ENCODE measurements at places on chromosomes 1 and 21.

DNA sequence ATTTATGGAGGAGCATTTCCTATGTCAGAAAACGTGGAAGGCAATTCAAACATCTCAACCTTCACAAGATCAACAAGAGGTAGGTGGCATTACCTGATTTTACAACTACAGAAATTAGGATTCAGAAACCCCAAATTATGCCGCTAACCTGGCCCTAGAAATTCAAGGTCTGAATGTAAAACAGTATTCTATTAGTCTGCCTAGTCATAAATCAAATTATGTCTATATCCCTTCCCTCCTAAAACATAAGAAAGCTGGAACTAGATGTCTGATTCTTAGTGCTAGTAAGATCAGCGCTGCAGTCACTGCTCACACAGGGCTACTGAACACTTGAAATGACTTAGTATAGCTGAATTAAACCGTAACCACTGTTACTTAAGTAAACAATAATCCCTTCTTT lies 1.4 kb downstream of the TOMM20 start:
- DNase-seq, result no peak

GRCh38 chr1:29425631-29426030 lies 189.3 kb downstream of the PTPRU start:
- DNase-seq, result no peak

GRCh38 chr21:38751379-38752050 lies 54.2 kb upstream of the ETS2 start:
- DNase-seq, result no peak

GRCh38 chr1:17768651-17769241 lies 13.6 kb downstream of the ACTL8 start:
- DNase-seq, result no peak

- DNase-seq, result no peak
Observed at GRCh38 chr1:94741510-94741909, 78.6 kb upstream of the SLC44A3 start.

GRCh38 chr1:29312469-29313461 lies 76.4 kb downstream of the PTPRU start:
- DNase-seq, result no peak

DNA sequence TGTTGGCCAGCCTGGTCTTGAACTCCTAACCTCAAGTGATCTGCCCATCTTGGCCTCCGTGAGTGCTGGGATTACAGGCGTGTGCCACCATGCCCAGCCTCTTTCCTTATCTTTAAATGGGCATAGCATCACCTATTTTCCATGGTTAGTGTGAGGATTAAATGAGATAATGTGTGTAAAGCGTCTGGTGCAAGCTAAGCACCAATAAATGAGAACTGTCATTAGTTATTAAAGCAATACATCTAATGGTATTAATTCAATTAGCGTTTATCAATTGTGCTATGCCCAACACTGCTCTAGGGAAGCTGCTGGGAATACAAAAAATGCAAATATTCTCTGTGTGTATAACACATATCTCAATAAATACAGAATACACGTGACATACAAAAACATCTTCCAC lies 10.0 kb downstream of the EXOC8 start:
- DNase-seq, result no peak

- DNase-seq, result no peak
Observed at GRCh38 chr1:173301507-173301906, 94.4 kb upstream of the TNFSF4 start.

GRCh38 chr1:220044678-220045355 lies 1.5 kb downstream of the EPRS1 start:
- DNase-seq, result no peak

- DNase-seq, result no peak
Observed at GRCh38 chr1:32116531-32116930, 8.7 kb downstream of the KPNA6 start.
